ENCODE measurements at places on chromosomes 2 and 18.

DNA sequence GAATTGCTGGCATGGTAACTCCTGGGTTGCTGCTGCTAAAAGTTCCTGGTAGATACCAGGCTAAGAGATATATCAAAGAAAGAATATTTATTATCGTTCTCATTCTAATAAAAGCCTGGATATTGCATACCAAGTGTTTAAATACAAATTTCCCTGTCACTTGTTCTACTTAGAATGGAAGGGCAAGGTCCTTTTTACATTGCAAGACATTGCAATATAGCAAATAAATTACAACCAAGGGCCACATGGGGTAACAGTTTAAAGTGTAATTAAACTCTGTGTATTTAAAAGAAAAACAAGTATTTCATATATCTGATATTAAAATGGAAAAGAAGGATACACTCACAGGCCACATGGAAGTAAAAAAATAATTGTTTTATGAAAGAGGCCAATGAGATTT, 16.2 kb downstream of the PDE11A start:
- H3K4me3 ChIP-seq, result no peak overlapping the region
- H3K27me3 ChIP-seq, result no peaks in the 10 kb centered on the region
- H3K36me3 ChIP-seq, result no peaks in the 10 kb centered on the region
- DNase-seq, result no peak

DNA sequence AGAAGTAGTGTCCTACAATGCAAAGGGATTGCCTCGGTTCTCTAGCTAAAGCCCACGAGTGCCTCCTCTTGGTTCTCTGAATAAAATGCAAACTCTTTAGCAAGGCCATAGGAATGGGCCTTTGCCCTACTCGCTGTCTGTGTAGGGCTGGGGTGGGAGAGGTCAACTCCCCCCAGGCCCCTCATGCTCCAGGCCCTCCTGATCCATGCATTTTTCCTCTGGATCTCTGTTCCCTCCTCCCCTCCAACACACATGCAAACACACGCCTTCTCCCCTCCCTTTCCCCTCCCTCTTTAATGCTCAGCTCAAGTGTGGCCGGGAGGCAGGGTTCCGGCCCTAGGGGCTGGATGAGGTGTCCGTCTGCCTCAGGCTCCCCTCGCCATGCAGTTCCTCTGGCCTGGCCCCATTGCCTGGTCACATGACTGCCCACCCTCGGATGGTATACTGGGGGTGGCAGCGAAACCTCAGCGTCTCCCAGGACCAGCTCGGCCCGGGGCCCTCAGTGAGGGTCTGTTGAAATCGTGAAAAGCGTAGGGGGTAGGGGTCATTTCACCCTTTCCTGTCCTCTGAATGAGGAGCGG, 14.9 kb upstream of the KLF11 start:
- no peaks in the 10 kb centered on the region for H3K36me3 ChIP-seq
- H3K27me3 ChIP-seq, result no peaks in the 10 kb centered on the region
- no peak for DNase-seq
- H3K4me1 ChIP-seq, result peaks cover 29% of the 10 kb centered on the region
- peak overlapping the region; percentile 57 for H3K27ac ChIP-seq
- H3K4me3 ChIP-seq, result no peak overlapping the region

DNA sequence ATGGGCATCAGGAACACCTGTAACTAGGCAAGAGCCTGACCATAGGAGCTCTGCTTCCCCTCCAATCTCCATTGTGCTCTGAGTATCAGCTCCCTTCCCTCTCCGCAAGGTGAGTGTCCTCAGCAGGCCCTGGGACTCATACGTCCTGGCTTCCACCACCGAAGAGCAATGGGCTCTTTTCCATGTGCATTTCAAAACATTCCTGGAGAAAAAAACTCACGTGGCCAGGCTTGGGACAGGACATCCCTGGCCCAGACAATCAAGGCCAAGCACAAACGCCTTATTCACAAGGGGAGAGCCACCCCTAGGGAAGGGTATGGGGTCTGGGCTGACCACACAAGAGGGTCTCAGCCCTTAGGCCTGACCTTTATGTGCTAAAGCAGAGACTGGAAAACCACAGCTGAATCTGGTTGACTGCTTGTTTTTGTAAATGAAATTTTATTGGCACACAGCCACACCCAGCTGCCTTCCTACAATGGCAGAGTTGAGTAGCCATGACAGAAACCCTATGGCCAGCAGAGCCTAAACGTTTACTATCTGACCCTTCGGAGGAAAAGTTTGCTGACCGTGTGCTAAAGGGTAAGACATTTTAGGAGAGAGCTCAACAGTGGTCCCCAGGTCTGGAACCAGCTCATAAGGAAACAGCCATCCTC, 175.7 kb upstream of the ARL4C start:
- no peaks in the 10 kb centered on the region for H3K36me3 ChIP-seq
- no peaks in the 10 kb centered on the region for H3K27me3 ChIP-seq
- no peak overlapping the region for H3K27ac ChIP-seq
- peak; percentile 87 for DNase-seq

GRCh38 chr2:179096090-179096489, 46.2 kb upstream of the CCDC141 start:
- H3K4me3 ChIP-seq, result no peak overlapping the region
- DNase-seq, result no peak
- no peaks in the 10 kb centered on the region for H3K27me3 ChIP-seq

GRCh38 chr2:236782938-236783337, 213.3 kb downstream of the ACKR3 start:
- H3K27ac ChIP-seq, result no peak overlapping the region
- no peaks in the 10 kb centered on the region for H3K27me3 ChIP-seq
- DNase-seq, result no peak
- H3K4me3 ChIP-seq, result no peak overlapping the region
- no peaks in the 10 kb centered on the region for H3K4me1 ChIP-seq
- no peaks in the 10 kb centered on the region for H3K36me3 ChIP-seq

DNA sequence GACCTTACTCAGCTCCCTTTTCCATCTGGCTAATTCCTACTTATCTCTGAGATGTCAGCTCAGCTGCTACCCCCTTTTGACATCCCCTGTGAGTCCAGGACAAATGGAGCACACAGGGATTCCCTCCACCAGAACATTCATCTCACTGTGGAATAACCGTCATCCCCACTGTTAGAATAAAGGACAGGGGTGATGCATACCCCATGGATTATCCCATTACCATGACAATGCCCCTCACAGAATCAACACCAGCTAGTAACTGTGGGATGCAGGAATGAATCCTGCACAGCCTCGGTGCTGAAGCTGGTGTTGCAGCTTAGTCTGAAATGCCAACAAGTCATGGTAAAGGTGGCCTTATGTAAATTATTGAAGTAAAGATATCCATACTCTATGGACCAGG, 624.8 kb upstream of the RAB6C start:
- no peak overlapping the region for H3K4me3 ChIP-seq
- no peak overlapping the region for H3K27ac ChIP-seq
- H3K4me1 ChIP-seq, result no peaks in the 10 kb centered on the region
- H3K36me3 ChIP-seq, result no peaks in the 10 kb centered on the region
- no peak for DNase-seq
- no peaks in the 10 kb centered on the region for H3K27me3 ChIP-seq

All from esophagus muscularis mucosa (tissue), 4 donors.